Head of caudate nucleus (tissue), 42 donors: ENCODE measurements at places on chromosomes 5 and 9.

GRCh38 chr5:170519549-170519948 is 15.7 kb downstream of the KCNIP1 start:
- no peak for DNase-seq

DNA sequence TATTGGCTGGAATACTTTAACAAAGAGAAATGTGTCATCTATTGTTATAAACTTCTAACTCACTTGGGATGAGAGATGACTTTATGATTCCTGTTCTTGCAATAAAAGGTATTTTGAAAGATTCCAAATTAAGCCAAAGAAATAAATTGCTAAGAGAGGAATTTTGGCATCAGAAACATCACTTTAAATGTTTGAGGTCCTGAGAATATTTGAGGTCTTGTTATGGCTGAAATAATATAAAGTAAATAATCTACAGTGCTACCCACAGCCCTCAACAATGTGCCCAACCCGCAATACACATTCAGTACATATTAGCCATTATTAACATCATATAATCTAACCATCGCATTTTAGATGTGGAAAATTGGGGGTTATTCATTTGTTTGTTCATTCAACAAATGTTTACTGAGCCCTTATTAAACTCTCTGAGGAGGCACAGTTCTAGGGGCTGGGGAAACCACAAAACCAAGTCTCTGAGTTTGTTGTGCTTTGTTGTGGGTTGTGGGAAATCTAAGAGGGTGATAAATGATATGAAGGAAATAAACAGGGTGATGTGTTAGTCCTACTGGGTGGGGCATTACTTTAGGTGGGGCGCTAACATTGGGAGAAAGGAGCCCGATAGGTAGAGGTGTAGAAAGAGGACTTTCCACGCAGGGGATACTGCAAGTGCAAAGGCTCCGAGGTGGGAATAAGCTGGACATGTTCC is 135.2 kb upstream of the CLINT1 start:
- no peak for DNase-seq

GRCh38 chr5:124453221-124454051 is 293.0 kb downstream of the ZNF608 start:
- no peak for DNase-seq

DNA sequence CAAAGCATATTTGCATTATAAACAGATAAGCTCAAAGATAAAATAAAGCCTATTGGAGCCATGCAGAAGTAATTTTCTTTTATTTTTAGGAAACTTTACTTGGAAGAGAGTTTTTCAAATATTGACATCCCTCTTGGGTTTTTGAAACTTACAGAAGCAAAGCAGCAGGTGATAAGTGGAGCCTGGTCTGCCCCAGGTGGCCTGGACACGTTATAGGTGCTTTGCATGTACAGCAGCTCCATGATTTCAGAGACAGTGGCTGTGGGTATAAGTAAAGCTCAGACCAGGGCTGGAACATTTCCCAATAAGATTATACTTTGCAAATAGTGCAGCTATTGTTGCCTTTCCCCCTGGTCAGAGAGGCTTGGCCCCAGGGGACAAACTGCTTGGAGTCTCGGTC is 51.5 kb downstream of the CCDC192 start:
- no peak for DNase-seq

DNA sequence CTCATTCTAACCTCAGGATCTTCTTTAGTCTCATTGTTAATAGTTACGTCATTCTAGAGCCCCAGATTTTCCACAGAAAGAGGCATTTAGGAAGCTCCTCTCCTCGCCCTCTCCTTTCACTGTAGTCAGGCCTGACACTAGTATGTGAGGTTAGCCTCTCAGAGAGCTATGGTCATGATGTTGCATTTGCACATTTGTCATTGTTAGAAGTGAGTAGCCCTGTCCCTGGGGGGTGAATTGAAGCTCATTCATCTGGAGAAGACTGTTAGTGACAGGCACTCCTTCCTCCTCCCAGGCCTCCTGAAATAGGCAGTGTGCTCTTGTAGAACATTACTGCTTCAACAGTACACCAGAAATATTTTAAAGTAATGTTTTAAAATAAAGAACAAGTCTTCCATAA is 26.6 kb upstream of the LRRTM2 start:
- DNase-seq = no peak

GRCh38 chr9:83355024-83355444 is 183.2 kb downstream of the FRMD3 start:
- DNase-seq = no peak

- no peak for DNase-seq
These were observed 649 bp upstream of the GLE1 start for GRCh38 chr9:128503870-128504269.

DNA sequence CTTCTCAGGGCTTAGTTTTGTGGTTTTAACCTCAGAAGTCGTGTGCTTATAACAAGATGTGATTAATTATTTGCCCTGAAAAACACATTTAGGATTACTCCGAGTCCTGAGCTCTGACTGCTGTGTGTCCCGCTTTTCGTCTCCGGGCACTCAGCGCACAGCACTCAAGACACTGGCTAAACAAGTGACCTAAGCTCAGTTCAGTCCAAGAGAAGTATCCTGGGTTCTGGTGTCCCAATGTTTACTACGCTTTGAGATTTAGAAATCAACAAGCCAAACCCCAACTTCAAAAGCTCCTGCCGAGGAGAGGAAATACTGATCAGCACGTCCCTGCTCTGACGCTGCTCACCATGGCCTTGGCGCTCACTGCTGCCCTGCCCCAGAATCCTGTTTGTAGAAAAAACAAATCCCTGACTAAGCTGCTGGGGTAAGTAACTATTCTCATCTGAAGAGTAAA is 53.2 kb downstream of the IPPK start:
- no peak for DNase-seq

- DNase-seq = no peak
These were observed 1.3 kb downstream of the EDIL3 start for GRCh38 chr5:84383296-84383815.
